ENCODE measurements at places on chromosomes 12 and 14. TPM values are rescaled to one million over a fixed set of nuclear protein-coding genes. Genes with fewer than 3 reads are reported as not detected.

ANKRD33 gene
- total RNA-seq = not detected

DNAI7 gene
- 0.49 TPM for total RNA-seq

RD3L gene
- not detected for total RNA-seq

SCN8A gene
- 1.1 TPM for total RNA-seq

LRRIQ1 gene
- total RNA-seq = 0.67 TPM

ARMH4 gene
- total RNA-seq = 2.3 TPM

DNA sequence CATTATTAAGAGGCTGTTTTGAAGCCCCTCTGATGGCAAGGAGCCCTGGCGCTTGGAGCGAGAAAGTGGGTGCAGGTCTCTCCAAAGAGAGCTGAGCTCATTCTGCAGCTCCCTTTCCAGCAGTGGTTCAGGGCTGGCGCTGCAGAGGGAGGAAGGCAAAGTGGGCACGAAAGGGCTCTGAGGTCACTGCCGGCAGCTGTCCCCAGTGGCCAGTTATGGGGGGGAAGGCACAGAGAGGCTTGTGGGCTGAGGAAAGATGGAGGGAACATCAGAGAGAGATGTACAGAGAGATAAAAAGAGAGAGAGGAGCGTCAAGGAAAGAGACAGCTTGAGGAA is 75.2 kb upstream of the TBX5 start:
- DNase-seq = no peak

GRCh38 chr12:130958557-130959140 is 4.9 kb downstream of the ADGRD1 start:
- DNase-seq = no peak

GRCh38 chr12:130158754-130159059 is 3.6 kb upstream of the FZD10 start:
- no peak for DNase-seq

- peak; percentile 94 for DNase-seq
Measured at GRCh38 chr14:61750708-61751474, 11.3 kb upstream of the SNAPC1 start.

DNA sequence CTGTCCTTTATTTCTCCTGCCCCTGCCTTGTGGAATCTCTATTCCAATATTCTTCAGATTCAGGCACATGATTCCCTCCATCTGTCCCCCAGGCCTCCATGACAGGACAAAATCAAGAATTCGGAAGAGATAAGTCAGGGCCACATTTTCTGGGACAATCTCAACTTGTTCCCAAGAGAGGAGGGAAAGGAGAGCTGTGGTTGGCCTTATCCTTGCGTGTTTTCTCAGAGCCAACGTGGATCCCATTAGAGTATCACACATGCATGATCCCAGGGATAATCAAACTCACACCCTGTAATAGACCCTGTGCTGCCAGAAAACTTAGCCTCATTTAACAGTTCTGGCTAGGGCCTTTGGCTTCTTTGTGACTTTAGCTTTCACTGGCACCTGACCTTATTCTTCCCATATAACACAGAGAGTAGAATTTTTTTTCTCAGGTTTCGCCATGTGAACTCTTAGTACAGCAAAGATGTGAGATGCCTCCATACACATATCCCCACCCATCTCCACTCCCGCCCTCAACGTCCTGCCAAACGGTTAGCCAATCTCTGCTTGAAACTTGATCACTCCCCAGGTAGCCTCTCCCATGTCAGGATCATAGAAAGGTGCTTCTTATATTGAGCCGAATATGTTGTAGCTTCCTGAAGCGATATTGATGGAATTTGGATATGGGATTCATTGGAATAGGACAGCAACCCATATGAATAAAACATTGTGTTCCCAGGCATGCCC is 6.7 kb upstream of the KRT1 start:
- no peak for DNase-seq

DNA sequence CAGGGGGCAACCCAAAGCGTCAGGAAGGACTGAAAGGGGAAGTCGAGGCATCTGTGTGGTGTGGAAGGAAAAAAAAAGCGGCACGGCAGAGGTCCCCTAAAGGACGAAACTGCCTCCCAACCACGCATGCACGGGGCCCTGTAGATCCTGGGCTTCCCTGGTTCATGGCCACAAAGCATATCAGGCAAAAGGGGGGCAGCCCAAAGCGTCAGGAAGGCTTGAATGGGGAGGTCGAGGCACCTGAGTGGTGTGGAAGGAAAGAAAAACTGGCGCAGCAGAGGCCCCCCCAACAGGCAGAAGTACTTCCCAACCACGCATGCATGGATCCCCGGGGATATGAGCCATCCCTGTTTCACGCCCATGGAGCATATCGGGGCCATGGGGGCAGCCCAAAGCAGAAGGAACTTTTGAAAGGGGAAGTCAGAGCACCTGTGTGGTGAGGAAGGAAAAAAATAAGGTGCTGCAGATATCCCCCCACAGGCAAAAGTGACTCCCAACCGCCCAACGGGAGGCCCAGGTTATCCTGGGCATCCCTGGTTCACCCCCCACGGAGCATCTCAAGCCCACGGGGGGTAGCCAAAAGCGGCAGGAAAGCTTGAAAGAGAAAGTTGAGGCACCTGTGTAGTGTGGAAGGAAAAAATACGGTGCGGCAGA is 581.2 kb downstream of the ALG10 start:
- DNase-seq = no peak

- no peak for DNase-seq
Measured at GRCh38 chr14:31788340-31788739, 227.1 kb downstream of the NUBPL start.

- no peak for DNase-seq
Measured at GRCh38 chr12:104212516-104212915, 3.1 kb upstream of the TXNRD1 start.

DNA sequence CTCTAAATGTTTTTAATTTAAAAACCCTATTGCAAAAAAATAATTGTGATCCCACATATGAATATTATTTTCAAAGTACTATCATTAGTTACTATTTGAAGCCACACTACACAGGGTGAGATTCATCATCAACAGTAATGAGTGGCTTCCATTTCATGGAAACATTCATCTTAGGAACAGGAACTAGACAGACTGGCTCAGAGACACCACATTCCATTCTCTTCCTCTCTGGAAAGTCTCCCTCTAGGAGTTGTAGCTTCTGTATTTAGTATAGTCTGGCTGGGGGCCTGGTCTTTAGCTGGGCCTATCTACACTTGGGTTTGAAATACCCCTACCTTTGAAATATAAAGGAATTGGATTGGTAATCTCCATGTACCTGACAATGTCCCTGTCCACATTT is 6.2 kb upstream of the VDR start:
- no peak for DNase-seq

- DNase-seq = no peak
Measured at GRCh38 chr12:49054524-49054923, 6.1 kb downstream of the KMT2D start.

- no peak for DNase-seq
Measured at GRCh38 chr14:61641914-61642613, 53.2 kb upstream of the HIF1A start.

- DNase-seq = no peak
Measured at GRCh38 chr12:79375050-79375449, 315.7 kb downstream of the PAWR start.
